ENCODE measurements at places on chromosomes 2 and 18. TPM values are rescaled to one million over a fixed set of nuclear protein-coding genes. Genes with fewer than 3 reads are reported as not detected.

Gene RBKS
- total RNA-seq, result 3.4 TPM

Gene SH3RF3
- 4.4 TPM for total RNA-seq

Gene LRRC30
- total RNA-seq, result not detected

Gene AFF3
- 0.81 TPM for total RNA-seq

Gene ZNF892
- 0.66 TPM for total RNA-seq

Gene NR4A2
- total RNA-seq, result 5.5 TPM

Gene ZNF236
- 6.1 TPM for total RNA-seq

Gene ALPG
- not detected for total RNA-seq

Gene SCN9A
- 67.4 TPM for total RNA-seq

Gene ASTL
- not detected for total RNA-seq

Gene MAPK4
- not detected for total RNA-seq

Gene CD8B
- not detected for total RNA-seq

Gene CRYGC
- total RNA-seq, result not detected

Gene LYG2
- total RNA-seq, result not detected

Gene PSMA8
- total RNA-seq, result not detected

DNA sequence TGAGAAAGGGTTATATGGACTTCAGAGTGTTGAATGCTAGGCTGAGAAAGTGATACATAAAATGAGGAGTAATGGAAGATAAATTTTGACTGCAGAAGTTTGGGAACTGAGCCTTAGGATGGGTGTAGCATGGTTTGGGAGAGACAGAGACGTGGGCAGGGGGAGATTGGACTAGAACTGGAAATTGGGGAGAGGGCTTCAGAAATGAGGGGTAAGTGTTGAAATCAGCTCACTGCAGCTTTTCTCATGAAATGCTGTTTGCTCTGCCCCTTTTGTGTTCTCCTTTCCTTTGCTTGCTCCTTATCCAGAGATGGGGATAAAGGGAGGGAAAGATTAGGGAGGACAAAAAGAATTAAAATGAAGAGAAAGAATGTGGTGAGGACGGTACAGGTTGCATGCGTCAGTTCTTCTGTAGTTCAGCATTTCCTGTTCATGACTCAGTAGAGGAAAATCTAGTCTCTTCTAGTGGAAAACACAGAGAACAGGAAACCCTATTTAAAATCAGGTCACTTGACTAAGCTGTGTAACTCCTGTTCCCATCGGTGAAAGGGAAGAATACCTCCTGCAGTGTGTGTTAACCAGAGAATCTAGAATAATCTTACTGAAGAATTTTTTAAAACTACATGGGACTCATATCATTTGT lies 105.6 kb downstream of the CRIM1 start:
- peak; percentile 90 for DNase-seq

- peak; percentile 55 for DNase-seq
Measured at GRCh38 chr18:31931163-31931885, 11.6 kb downstream of the TRAPPC8 start.

GRCh38 chr18:44590956-44591670 lies 89.6 kb upstream of the SETBP1 start:
- DNase-seq, result no peak

DNA sequence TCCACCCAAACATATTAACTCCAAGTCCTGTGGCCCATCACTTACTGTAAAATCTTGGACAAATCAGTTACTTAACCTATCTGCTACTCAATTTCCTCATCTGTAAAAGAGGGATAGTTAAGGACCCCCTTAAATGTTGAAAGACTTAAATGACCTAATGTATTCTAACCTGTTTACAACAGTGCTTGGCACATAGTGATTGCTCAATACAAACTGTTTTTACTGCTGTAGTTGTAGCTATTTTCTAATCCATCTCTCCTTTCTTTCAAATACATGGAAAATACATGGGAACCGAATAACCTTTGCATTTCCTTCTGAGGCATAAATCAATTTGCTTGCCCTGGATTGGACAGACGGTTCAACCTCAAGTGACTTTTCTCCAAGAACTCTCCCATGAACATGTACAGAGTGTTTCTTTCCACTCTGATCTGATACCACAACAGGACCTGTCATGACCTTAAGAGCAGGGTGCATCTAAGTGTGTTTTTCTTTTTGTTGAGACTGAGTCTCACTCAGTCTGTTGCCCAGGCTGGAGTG lies 2.7 kb downstream of the LNPK start:
- DNase-seq, result no peak

GRCh38 chr2:85584857-85585780 lies 888 bp downstream of the VAMP5 start:
- DNase-seq, result peak; percentile 65

DNA sequence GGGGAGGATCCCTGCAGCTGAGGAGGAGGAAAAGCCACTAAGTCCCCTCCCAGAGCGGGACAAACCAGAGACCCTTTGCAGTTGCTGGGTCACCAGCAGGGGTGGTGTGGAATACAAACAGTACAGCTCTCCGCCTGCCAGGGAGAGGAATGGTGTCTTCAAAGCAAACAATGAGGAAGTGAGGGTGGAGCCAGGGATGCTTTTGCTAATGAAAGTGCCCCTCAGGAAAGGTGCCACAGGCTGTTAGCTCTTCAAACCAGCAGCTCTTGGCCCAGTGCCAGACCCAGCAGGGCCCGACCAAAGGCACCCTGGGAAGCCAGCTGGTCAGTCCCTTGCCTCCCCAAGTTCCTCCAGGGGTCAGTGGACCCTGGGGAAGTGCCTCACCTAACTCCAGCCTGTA lies 102.8 kb downstream of the HIBCH start:
- DNase-seq, result no peak

GRCh38 chr18:13564579-13564978 lies 161.8 kb downstream of the FAM210A start:
- DNase-seq, result no peak

DNA sequence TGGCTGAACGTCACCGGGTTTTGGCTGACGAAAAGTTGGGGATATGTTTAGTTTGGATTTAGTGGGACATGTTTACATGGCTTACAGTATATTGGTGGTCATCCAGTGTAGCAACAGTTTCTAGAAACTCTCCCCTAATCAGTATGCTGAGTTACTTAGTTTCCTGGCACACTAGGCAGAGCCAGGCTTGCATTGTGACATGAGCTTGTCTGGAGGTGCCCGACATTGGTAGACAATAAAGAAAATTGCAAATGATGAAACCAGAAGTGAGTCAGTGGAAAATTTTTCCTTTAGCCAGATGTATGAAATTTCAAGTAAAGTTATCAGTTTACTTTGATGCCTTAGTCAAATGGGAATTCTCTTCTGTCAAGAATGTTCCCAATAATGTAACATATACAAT lies 276.1 kb downstream of the RDH14 start:
- DNase-seq, result no peak

DNA sequence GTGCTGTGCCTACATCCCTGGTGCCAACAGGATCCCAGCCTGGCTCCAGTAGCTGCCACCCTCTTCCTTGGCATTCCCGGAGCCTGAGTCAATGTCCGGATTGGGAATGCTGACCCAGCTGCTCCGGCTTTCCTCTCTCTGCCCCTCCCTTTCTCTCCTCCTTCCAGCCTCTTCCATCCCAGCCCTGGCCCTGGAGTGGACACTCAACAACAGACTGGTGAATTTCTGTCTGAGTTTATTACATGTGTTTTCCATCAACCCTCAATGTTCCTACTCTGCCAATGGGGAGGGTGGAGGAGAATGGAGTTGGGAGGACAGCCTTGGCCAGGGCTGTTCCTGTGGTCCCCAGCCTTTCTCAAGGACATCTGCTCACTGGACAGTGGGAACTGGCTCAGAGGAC lies 917 bp upstream of the PRKAG3 start:
- peak; percentile 13 for DNase-seq

DNA sequence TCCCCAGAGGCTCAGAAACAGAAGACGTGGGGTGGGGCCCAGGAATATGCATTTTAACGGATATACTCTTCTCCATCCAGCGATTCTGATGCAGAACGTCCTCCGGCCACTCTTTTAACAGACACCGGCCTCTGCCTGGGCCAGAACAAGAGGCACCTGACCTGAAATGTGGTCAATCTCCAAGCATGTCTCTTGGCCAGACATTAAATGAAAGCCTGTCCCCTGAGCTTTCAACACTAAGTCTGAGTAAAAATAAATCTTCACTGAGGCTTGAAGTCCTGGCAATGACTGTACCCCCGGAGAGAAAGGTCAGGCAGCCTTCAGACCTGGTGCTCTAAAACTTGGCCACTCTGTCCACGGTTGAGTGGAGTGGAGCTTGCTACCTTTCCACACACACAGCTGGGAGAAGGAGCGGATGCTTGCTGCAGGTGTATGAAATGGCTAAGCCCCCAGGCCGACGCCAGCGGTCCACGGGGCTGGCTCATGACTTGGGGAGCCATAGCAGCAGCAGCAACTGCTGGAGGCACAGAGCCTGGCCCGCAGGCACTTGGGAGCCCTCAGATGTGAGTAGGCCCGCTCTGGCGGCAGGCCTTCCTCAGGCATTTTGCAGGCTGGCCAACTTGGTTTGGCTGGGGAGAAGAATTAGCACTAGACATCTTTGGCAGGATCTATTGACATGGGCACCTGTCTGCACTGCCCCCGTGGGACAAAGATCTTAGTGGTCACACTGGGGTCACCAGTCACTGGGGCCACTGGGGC lies 79.7 kb downstream of the TMEM17 start:
- DNase-seq, result no peak

DNA sequence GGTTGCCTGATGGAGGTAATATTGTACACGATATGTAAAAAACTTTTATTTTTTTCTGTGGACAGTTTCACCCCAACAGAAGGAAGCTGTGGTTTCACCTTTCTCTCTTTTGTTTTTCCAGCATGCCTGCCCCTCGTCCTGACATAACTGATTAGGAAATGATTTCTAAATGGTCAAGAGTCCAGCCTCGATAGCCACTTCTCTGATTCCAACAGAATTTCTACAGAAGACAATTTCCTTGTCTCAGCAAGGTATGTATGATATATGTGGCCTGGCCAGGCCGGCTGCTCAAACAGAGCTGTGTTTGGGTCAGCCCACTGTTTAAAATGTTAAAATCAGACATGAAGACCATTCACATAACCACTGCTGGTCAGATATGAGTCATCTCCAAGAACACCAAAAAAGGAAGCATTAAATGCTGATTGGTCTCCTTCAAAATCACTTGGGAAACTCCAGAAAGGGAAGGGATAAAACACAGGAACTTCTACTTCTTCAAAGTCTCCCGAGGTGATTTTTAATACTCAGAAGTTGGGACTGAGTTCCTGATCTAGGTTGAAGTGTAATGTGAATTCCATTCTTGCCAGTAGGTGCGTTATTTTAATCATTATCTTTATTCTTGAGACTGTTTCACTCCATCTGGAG lies 22.3 kb downstream of the ATP8B1 start:
- DNase-seq, result peak; percentile 77

GRCh38 chr2:66426244-66427111 lies 8.4 kb upstream of the MEIS1 start:
- DNase-seq, result no peak

GRCh38 chr2:45567288-45567963 lies 43.6 kb downstream of the SRBD1 start:
- DNase-seq, result no peak

GRCh38 chr18:58570360-58571064 lies 58.4 kb downstream of the ALPK2 start:
- no peak for DNase-seq

DNA sequence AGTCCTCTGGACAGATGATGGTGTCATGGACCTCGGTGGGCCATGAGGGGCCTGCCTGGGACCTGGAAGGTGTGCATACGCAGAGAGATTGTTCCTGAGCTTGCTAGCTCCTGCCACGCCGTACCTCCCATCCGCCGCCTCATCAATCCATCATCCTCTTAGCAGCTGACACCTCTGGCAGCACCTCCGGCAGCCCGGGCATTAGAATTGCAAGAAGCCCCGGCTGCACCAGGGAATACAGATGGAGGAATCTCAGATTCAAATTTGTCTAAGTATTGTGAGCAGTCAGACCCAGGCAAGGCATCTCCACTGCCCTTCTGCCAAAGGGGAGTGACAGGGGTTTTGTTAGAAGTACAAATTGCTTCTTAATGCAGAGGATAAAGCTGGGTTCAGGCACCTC lies 4.5 kb downstream of the C1QL2 start:
- DNase-seq, result no peak

DNA sequence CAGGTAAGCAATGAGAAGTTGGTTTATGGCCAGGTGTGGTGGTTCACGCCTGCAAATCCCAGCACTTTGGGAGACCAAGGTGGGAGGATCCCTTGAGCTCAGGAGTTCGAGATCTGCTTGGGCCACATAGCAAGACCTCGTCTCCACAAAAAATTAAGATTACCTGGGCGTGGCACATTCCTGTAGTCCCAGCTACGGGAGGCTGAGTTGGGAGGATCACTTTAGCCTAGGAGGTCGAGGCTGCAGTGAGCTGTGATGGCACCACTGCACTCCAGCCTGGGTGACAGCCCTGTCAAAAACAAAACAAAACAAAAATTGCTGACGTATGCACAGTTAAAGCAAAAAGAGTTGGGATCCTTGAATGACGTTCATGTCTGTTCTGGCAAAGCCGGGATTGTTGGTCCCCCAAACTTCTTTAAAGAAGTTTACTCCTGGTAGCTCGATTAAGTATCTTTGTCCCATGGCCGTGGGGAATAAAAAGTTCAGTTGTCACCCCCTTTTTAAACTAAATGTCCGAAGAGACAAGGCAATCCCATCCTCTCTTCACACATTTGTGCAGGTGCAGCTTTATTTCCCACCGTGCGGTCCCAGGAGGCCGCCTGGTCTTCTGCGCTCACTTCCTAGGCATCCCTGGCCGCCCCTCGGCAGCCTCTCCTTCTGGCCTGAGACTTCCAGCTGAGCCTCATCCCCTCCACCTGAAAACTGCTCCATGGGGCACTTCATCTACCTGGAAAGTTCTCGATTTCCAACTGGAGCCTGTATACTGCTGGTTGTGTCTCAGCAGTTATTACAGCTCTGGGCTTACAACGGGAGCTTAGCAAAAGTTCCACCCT lies 762 bp upstream of the SPOPL start:
- no peak for DNase-seq

- no peak for DNase-seq
Measured at GRCh38 chr2:98514096-98514639, 69.5 kb downstream of the INPP4A start.

GRCh38 chr2:178386986-178387597 lies 63.9 kb downstream of the PRKRA start:
- DNase-seq, result no peak

DNA sequence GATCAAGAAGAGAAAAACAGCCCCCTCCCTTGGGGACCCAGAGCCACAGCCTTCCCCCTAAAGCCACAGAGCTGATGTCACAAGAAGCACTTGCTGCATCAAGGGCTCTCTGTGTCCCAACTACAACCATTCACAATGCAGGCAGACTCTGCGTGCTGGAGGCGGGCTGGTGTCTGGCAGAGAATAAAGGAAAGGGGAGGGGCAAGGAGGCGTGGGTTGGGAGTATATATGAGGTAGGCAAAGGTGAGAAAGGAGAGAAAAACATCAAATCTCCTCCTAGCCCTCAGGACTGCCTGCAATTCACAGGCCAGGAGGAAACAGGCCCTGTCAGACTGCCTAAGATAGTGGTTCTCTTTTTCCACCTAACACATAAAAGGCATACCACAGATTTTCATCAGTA lies 48.8 kb upstream of the IHH start:
- no peak for DNase-seq

DNA sequence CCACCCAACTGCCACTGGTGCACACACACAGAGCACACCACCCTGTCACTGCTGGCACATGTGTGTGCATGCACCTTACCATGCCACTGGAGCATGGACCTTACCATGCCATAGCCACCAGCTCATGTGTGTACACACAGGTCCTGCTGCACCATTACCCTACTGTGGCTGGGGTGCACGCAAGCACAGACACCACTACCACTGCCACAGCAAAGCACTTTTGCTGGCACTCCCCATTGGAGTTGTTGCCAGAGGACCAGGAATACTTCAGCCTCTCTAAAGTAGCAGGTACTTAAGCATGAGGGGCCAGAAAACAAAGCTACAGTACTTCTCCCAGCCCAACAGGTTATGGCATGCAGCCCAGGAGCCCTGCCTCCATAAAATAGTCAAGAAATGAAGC lies 404.8 kb downstream of the MBD2 start:
- no peak for DNase-seq
